ENCODE measurements at places on chromosomes 2 and 18.

GRCh38 chr2:141942006-141942789, 188.6 kb downstream of the LRP1B start:
- DNase-seq = no peak

GRCh38 chr2:169585673-169586072, 1.5 kb downstream of the PPIG start:
- DNase-seq = no peak

GRCh38 chr2:21317131-21317530, 193.4 kb downstream of the TDRD15 start:
- no peak for DNase-seq

GRCh38 chr2:66430505-66431273, 4.2 kb upstream of the MEIS1 start:
- DNase-seq = no peak

GRCh38 chr2:24200799-24201198, 25.9 kb downstream of the FAM228A start:
- DNase-seq = no peak

- no peak for DNase-seq
Measured at GRCh38 chr2:193377789-193378188, 1183.1 kb upstream of the TMEFF2 start.

DNA sequence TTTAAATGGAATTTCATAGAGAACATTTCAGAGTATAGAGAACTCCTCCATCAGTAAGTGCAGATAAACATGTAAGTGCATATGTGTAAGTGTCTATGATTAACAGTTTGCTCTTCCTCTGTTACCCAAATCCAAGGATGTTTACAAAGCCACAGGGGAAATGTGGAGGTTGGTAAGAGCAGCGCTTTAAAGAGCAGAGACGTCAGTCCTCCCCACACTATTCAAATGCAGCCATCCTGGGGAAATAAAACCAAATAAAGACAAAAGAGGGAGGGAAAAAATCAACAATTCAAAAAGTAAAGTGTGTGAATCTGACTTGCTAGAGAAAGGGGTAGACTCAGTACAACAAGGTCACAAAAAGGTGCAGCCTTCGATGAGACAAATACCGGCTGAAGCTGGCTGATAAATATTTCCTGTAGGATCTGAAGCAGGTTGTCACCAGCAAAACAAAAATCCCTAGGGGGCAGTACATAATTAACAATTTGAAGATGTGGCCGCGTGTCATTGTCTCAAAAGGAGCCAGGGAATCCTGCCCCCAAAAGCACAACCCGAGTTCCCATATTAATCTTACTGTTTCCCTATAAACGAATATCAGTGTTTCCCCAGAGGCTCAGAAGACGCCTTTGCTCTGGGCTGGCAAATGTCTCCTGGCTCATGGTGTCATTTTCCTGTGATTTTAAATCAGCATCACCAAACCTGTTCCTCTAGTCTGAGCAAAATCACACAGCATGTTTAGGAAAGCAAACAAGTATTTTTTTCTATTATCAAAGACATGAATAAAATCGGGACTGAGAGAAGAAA, 216.5 kb downstream of the CDCA7 start:
- no peak for DNase-seq

DNA sequence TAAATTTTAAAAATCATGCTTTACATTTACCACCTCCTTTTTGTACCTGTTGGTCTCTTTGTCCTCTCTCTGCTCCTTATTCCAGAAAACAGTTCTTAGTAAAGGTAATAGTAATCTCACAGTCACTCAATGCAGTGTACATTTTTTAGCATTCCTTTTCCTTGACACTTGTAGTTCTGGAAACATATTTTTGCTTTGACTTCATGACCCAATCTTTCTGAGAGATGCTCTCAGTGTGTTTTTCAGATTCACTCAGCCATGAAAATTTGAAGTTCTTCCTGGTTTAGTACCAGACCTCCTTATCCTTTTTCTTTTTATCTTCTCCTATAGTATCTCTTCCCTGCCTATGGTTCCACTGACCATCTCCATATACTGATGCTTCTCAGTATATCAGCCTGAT, 747.5 kb upstream of the ZEB2 start:
- DNase-seq = no peak

GRCh38 chr2:102707796-102708695, 53.8 kb upstream of the TMEM182 start:
- DNase-seq = no peak

DNA sequence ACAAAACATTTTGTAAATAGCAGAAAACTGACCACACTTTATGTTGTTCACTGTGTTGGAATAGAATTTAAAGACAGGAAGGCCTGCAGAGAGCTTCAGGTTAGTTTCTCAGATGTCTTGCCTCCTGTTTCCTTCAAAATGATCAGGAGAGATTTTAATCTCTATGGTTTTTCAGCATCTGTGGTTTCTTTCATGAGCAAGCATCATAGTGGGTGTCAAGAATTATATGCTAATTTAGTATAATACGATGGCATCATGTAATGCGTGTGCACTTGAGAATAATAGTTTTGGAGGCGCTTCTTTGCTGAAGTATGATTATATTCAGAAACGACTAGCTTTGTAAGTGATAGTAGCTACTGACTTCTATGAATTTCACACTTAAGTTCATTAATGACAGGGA, 149.9 kb downstream of the PLCL1 start:
- DNase-seq = no peak

GRCh38 chr2:64952096-64952495, 37.1 kb upstream of the SLC1A4 start:
- no peak for DNase-seq

DNA sequence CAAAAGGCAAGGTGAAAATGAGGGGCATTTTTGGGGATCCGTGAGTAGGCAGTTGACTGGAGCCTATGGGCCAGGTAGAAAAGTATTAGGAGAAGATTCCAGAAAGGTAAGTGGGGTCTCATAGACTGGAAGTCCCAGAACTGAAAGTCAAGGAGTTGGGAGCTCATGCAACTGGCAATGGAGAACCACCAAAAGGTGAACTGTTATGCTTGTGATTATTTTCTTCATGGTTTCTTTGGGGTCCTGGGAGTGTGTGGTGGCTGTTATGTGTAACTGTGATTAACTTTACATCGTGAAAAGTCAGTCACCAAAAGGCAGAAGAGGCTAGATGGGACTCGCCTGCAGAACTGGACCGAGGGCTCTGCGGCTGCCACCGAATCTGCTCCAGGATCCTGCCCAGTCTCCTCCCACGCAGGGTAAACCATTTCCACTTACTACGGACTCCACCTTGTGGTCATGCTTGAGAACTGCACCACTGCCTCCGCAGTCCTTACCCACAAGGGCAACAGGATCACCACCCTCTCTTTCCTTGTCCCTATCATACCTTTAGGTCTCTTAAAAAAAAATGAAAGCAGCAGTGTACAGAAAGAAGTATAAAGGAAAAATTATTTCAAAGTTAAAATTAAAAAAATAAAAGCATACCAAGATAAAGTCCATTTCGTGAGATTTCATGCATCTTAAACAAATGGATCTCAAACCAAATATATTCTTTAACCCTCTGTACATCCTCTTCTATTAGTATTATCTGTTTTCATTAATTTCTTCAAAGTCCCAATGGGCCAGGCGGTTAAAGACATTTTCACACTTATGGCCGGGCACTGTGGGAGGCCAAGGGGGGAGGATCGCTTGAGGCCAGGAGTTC, 15.6 kb upstream of the CEP68 start:
- DNase-seq = peak; percentile 38

GRCh38 chr2:178304333-178304732, 110.0 kb downstream of the OSBPL6 start:
- DNase-seq = no peak

DNA sequence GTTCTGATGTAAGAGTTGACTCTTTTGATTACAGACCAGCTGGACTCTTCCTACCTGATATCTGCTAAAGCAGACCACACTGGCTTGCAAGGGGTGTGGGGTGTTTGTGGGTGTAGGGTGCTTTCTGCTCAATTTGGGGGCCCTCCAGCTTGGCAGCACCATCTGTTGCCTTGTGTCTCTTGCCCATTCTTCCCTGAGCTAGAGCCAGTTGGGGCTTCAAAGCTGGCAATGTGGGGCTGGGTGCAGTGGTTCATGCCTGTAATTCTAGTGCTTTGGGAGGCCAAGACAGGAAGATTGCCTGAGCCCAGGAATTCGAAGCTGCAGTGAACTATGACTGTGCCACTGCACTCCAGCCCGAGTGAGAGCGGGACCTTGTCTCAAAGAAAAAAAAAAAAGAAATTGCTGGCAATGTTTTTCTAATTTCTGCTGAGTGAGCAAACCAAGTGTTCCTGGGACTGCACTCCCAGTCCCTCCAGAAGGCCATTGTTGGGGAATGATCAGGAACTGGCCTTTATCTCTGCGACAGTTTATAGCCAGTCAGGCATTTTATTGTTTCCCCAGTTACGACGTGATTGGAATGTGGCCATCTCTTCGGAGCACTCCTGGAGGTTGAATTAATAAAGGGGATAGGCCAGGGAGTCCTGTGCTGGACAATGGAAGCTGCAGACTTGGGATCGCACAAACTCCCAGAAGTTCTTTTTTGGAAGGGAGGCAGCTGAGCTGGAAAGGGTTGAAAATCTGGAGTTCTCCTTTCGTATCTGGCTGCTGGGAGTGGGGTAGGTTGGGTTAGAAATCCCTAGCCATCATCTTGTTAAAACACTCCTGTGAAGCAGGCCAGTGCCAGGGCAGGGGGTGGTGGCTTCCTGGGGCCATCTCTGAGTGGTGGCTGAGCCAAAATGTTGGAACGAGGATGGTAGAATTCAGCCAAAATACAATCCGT, 57.2 kb downstream of the LIPG start:
- DNase-seq = no peak

GRCh38 chr18:12460874-12461273, 53.1 kb downstream of the PRELID3A start:
- no peak for DNase-seq

GRCh38 chr2:62660087-62660486, 45.4 kb upstream of the EHBP1 start:
- no peak for DNase-seq

GRCh38 chr18:48777744-48778116, 173.0 kb downstream of the SMAD7 start:
- DNase-seq = no peak

- no peak for DNase-seq
Measured at GRCh38 chr2:222703886-222704285, 32.4 kb downstream of the MOGAT1 start.

DNA sequence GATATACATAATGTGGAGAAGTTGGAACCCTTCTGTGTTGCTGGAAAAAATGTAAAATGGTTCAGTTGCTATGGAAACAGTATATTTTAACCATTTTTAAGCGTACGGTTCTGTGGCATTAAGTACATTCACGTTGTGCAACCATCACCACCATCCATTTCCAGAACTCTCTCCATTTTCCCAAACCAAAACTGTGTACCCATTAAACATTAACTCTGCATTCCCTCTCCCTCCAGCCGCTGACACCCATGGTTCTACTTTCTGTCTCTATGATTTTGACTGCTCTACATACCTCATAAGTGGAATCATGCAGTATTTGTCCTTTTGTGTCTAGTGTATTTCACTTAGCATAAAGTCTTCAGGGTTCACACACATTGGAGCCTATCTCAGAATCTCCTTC, 67.3 kb downstream of the LDLRAD4 start:
- DNase-seq = no peak

- no peak for DNase-seq
Measured at GRCh38 chr2:206423147-206423546, 20.2 kb upstream of the ADAM23 start.

DNA sequence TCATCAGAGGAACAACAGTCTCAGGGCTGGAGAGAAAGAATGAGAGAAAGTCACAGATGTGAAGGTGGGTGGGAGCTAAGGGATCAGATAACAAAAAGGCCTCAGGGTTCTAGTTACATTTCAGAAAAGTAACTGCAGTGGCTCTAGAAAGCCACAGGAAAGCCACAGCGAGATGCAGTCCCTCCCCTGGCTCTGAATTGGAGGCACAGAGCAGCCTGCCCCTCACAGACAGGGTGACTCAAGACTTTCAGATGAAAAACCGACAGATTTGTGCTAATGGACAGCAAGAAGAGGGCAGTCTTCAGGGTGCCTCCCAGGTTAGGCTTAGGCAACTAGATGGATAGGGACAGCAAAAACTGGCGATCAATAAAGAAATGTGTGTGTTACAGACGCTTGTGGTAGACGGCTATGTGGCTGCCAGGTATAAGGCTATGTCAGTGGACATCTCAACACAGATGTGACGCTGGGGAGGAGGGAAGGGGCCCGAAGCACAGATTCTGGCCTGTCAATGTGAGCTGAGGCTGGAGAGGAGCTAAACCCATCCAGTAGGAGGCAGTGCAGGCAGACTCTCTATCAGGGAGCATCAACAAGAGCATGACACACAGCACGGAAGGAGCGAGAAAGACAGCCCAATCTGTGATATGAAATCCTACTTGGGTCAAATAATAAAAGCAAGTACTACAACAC, 26.2 kb downstream of the UNC50 start:
- DNase-seq = no peak

DNA sequence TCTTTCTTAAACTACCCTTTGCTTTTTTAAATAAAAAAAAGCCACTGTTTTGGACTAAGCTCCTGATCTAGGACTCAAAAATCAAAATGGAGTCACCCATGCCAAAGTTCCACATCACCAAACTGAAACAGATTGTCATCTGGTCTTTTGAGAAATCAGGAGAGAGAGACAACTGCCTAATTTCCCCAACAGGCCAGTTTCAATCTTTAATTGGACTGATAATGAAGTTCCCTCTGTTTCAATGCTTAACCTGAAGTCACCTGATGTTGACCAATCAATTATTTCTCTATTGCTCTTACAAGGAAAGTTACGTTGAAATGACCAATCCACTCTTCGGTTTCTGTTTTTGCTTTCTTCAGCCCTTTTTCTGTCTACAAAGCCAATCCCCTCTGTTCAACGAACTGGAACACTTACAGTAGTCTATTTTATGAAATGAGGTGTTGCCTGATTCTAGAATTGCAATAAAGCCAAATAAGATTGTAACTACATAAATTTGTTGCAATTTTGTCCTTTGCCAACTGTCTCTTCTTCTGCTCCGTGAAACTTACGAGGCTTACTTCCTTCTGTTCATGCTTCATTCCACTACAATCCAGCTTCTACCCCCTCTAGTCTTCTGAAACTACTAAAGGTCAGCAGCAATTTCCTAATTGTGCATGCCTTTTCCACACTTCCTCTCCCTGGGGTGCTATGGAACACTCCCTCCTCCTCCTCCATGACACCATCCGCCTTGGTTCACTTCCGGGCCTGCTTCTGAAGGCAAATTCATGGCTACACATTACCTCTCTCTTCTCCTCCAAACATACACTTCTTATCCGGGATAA, 95.2 kb upstream of the CD302 start:
- no peak for DNase-seq
